SW480 (cell line): ENCODE measurements at places on chromosomes 13 and 19.

- DNase-seq, result no peak
Measured at GRCh38 chr19:3357992-3358688, 8.2 kb upstream of the NFIC start.

DNA sequence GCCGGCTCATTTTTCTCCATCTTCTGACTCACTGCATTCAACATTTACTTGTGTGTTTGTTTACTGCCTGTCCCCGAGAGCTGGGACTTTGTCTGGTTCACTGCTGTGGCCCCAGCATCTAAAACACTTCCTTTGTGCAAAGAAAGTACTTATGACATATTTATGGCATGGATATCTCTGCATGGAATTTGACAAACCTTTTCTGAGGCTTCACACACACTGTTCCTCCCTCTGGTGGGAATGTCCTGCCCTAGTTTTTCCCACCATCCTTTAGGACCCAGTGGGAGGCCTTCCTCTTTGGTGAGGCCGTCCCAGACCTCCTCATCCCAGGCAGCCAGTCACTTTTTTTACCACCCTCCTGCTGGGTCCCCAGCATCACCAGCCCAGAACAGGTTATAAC is 1.4 kb upstream of the SRRM5 start:
- no peak for DNase-seq

- DNase-seq, result no peak
Measured at GRCh38 chr19:38769635-38770211, 3.6 kb downstream of the LGALS7 start.

DNA sequence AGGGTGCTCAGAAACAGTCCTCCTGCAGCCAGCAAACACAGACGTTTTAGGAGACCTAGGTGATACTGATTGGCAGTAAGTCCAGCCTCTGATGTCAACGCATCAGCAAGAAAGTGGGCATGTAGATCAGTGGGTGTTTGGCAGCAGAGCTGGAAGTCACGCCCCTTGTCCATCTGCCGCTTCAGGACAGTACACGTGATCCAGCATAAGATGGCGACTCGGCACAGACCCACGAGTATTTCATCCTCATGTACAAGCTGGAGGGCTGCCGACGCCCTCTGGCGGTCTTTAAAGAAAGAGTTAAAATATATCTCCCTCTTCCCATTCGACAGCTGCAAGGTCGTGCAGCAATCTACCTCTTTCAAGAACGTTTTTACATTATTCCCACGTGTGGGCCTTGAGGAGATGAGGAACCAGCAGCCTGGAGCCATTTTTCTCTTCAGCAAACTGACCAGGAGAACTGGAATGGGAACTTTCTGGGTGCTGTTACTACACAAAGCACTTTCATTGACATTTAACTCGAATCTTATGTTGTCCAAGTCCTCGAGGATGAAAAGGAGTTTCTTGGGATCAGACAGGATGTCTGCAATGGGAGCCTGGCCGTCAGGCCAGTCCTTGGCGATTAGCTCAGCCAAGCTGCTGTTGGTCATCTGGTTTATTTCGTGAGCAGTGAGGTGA is 22.3 kb downstream of the NLRP11 start:
- peak; percentile 94 for DNase-seq

DNA sequence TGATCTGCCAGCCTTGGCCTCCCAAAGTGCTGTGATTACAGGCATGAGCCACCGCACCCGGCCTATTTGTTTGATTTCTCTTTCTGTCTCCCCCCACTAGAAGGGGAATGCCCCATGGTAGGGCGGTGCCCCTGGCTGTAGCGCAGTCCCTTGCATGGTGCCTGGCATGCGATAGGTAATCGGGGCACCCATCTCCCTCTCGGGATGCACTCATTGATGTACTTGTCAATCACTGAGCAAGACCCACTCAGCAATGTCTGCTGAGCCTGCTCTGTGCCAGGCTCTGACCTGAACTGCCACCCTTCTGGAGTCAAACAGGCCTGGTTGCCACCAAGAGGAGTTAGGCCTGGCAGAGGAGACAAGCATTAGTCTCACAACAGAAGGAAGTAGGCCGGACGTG is 19.8 kb downstream of the DNM2 start:
- no peak for DNase-seq

GRCh38 chr19:54436031-54436523 is 12.9 kb upstream of the LENG8 start:
- DNase-seq, result no peak

DNA sequence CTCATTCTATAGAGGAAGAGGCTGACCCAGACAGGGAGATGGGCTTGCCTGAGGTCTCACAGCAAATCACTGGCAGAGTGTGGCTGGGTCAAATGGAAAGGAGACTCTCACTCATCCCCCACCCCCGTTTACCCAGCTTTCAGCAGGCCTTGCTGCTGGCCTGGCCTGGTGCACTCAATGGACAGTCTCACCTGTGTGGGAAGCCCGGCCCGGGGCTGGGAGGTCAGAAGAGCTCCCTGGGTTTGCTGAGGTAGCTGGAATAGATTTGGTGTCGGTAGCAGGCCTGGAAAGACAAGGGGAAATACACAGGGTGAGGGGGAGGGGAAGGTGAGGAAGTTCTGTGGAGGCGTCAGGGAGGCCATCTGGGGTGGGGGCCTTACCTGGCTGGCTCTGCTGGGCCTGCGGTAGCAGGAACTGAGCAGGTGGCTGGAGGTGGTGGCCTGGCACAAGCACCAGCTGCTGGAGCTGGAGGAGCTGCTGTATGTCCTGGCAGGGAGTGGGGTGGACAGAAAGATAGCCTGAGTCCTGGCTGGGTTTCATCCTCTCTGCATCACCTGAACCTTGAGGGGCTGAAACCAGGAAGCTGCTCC is 23.5 kb downstream of the ZNF574 start:
- DNase-seq, result no peak

DNA sequence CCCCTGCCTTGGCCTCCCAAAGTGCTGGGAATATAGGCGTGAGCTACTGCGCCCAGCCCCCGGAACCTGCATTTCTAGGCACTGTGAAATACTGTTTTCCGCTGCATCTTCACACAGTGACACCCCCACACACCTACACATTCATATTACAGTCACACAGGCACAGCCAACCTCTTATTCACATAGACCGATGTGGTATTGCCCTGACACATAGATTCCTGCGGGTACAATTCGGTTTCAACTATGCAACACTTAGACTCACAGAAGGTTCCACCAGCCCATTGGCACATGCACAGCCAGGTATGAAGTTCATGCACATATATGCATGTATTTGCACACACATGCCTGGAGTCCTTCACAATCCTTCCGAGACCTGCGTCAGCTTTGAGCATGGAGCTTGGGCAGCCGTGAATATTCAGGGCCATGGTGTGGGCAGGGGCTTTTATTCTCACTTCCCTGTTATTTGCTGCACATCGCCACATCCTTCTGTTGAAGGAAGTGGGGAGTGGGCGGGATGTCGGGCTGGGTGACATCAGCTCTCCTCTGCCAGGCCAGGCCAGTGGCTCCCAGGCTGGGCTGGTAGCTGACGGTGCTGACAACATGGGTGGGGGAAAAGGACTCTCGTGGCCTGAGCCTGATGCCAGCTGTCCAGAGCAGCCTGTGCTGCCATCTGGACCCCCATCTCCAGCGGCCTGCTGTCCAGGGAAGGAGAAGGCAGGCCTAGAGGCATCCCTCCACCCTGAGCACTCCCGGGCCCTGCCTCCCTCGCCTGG is 5.4 kb upstream of the CDC37 start:
- no peak for DNase-seq

GRCh38 chr13:95437561-95437960 is 115.0 kb upstream of the CLDN10 start:
- no peak for DNase-seq

GRCh38 chr13:26839682-26840081 is 79.1 kb upstream of the GPR12 start:
- no peak for DNase-seq

GRCh38 chr13:111039735-111040134 is 75.4 kb upstream of the ARHGEF7 start:
- no peak for DNase-seq

DNA sequence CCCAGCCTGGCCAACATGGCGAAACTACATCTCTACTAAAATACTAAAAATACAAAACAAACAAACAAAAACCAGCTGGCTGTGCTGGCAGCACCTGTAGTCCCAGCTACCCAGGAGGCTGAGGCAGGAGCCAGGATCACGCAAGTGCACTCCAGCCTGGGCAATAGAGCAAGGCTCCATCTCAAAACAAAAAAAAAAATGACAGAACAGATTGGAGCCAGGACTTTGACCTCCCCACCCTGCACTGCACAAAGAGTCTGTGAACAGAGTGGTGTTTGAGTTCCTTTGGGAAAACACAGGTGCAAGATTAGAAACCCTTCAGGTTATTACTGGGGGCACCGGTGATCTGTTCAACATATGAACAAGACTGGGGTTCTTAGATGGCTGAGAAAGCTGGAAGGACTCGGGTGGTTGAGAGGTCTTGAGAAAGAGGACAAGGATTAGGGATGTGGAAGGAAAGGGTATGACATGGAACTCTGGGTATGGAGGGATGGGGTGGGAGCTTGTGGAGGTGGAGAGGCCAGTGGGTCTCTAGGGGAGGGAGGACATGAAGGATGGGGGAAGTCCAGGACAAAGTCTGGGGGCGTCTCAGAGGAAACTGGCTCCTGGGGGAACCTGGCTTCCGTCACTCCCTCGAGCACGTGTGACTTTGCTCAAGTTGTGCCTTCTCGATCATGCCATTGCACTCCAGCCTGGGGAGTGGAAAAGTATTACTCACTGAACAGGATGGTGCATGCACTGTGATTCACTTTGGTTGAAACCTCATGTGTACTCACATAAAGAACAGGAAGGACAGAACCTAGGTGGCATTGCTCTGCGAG is 25.9 kb downstream of the RCN3 start:
- no peak for DNase-seq

DNA sequence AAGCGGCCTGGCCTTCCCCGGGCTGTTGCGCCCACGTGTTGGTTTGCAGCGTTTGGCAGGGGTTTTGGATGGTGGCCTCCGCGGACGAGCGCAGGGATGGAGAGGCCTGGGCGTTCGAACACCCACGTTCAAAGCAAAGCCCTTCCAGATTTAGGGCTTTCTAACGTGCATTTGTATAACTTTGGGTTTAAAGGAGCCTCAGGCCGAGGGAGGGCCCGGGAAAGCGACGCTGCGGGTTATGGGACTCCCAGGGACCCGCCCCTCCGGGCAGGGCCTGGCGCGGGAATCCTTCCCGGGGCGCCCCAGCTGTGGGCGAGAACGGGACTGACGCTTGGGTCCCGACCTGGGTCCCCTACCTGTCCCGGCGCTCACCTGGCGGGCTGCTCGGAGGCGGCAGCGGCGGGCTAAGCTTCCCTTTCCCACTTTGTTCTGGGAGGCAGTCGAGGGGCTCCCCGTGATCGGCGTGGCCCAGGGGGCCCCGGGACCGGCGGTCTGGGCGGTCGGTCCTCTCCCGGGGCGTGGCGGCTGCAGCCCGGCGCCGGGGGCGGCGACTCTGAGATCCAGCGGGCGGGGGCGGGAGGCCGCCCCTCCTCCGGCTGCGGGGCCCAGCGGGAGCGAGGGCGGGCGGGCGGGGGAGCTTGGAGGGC is at the start of gene FBXO17:
FBXO17 (minus strand) TSS at position 529 of the 647 bp plus-strand sequence. CDS start 25,423 bp downstream, outside the sequence.
- peak; percentile 77 for DNase-seq

DNA sequence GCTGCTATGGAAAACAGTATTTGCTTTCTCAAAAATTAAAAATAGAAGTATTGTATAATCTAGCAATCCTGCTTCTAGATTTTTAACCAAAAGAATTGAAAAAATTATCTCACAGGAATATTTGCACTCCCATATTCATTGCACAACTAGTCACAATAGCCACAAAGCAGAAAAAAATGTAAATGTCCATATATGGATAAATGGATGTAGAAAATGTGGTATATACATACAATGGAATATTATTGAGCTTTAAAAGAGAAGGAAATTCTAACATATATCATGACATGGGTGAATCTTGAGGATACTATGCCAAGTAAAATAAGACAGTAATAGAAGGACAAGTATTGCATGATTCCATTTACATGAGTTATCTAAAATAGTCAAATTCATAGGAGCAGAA is 2753.0 kb downstream of the PCDH9 start:
- no peak for DNase-seq

DNA sequence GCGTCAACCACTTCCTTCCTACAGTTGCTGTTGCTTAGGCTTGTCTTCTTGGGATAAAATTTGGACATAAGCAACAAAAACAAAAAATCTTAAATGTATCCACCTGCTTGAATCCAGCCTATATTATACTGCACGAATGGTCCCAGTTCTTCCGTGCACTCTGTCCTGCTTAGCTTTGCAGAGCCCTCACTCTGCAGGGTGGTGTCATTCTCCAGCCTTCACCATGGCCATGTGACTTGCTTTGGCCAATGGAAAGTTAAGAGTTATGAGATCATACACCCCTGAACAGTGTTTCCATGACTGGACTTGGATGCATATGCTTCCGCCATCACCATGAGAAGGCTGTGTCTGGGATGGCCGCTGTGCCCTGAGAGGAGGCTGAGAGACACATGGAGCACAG is 27.4 kb upstream of the SACS start:
- no peak for DNase-seq

DNA sequence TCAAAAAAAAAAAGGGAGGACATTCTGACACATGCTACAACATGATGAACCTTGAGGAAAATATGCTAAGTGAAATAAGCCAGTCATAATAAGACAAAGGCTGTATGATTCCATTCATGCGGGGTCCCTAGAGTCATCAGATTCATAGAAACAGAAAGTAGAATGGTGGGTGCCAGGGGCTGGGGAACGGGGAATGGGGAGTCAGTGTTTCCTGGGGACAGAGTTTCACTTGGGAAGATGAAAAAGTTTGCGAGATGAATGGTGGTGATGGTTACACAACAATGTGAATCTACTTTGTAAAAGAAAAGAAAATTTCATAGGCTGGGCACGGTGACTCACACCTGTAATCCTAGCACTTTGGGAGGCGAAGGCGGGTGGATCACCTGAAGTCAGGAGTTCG is 6.1 kb upstream of the CLEC4G start:
- DNase-seq, result no peak

DNA sequence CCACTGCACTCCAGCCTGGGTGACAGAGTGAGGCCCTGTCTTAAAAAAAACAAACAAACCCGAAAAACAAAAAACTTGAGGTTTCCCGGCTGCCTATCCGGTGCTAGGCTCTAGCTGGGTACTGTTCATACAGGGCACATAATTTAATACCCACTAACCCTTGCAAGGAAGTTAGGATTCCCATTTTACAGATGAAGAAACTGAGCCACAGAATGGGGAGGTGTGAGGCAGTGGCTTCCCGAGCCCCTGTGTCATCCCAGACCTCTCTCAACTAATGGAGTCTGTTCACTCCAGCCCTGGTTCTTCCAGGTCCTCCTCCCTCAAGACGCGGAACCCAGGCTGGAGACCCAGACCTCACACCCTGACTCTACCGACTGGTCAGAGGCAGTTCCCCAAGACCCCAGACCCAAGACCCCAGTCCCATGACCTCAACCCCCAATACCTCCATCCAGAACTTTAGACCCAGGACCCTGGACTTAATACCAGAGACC is 576 bp downstream of the APBA3 start:
- DNase-seq, result no peak

GRCh38 chr19:42134535-42135070 is 2.4 kb upstream of the POU2F2 start:
- no peak for DNase-seq

DNA sequence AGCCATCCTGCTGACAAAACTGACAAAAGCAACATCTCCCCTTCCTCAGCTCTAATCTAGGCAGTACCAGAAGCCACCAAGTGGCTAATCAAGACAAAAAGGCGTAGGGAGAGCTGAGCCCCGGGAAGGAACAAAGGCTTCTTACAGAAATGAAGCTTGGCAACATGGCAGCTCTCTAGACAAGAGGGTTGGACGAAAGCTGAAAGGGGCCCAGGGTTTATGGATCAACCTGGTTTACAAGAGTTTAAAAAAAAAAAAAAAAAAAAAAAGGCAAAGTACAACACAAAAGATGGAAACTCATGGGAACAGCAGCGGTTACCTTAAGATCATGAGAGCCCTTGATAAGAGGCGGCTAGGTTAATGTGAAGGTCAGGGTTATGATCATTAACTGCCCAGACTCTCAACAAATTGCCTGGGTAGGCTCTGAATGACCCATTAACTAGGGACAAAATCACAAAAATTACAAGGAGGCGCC is 14.0 kb downstream of the ZC3H4 start:
- DNase-seq, result no peak
